SW 1271 (cell line): ENCODE measurements at places on chromosomes 6 and 20.

DNA sequence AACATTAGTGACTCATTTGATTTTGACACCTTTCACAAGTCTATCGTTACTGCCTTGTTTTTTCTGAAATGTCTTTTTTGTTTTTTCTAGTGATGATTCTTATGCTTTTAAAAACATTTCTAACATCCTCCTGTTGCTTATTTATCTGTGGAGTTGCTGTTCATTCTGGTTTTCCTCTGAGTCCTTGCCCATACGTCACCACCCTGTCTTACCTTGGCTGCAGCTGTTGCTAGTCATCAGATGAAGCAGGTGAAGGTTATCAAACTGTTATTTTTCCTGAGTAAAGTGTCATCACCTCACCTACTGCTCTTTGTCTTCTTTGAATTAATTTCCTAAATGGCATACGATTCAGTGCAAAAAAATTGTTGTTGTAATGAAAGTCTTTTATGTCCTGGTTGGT, 376.6 kb downstream of the GRIK2 start:
- DNase-seq: no peak

- no peak for DNase-seq
These were observed 27.3 kb downstream of the NQO2 start for GRCh38 chr6:3026791-3027626.

GRCh38 chr6:73803562-73804241, 107.7 kb downstream of the CD109 start:
- peak; percentile 15 for DNase-seq

DNA sequence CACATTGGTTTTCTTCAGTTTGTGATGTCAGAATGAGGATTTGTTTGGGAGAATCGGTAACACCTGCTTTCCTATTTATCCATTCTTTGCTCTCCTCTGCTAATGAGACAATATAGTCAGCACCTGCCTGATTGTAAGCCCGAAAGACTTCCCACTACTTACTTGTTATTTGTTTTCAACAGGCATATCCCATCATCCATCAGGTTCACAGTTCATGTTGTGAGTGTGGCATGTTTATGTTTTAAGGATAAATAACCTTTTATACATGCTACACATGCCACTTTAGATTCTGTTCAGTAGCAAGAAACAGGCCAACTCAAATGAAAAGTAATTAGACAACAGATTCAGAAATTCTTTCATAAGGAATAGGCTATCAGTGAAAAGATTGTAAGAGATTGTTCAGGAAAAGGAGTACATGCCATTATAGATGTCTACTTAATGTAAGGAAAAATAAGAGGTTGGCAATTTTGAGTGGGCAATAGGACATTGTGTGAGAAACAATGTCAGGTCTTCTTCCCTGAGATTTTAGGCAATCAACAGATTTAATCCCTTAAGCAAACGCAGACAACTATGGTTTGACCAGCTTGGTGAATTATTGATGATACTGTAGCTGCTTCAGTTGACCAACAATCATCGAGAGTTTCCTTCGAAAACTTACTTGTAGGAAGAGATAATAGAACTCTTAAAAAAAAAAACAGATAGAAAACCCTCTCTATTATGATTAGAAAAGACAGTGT, 7.9 kb upstream of the GPRC6A start:
- DNase-seq: no peak

DNA sequence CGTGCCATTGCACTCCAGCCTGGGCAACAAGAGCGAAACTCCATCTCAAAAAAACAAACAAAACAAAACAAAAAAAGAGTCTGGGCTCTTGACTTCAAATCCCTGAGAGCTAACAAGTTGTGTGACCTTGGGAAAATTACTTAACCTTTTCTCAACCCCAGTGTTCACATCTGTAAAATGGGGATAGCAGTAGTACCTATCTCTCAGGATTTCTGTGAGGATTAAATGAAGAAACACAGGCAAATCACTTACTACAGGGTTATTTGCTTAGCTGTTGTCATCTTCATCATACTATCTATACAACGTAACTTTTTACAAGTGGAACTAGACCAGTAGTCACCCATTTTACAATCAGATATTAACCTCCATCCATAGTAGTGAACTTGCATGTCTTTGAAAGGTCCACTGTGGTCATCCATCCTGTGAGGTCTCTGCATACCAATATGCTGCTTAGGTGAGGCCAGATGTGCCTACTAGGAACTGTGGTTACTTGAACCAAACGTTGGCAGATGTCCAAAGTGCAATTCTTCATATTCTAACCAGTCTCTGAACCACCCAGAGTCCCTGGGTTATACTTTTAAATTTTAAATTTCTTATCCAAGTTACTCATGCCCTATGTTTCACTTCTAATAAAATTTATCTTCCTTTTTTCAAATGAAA, 128.9 kb upstream of the BEND3 start:
- DNase-seq: no peak

- DNase-seq: no peak
These were observed 304.3 kb upstream of the SUPT3H start for GRCh38 chr6:45681860-45682511.

DNA sequence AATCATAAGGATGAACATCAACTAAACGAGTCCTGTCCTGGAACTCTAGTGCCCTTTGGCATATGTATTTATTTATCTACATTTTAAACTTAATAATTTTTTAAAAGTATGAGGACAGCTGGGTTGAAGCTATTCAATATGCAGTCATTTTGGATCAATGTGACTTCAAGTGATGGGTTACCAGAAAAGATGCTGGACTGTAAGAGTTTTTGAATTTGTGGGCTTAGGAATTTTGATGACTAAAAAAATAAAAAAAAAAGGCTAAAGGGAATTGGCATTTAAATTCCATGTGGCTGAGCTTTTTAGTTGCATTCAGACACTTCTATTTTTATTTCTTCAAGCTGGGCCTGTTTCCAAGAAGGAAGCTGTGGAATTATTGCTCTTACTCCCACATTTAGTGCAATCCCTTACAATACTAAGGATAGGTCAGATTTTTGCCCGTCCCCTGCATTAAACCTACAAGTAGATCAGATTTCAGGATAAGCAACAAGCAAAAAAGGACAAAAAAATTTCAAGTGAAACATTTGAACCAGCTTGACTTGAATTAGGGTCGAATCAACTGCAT, 704.2 kb upstream of the CITED2 start:
- DNase-seq: no peak

GRCh38 chr6:15369838-15370237, 124.0 kb downstream of the JARID2 start:
- no peak for DNase-seq

DNA sequence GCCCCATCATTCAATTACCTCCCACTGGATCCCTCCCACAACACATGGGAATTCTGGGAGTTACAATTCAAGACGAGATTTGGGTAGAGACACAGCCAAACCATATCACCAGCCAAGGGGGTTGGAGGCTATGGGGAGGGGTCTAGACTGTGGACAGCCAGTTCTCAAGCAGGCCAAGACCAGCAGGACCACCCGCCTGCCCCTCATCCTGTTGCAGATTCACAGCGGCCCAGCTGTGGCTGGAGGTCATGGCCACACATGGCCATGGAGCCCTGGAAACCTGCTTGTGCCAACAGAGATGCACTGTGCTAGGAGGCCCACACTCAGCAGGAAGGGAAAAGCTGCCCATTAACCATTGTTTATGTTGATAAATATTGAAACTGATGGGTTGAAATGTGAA, 240.5 kb downstream of the TTLL2 start:
- no peak for DNase-seq

GRCh38 chr6:128161839-128162238, 261.0 kb upstream of the THEMIS start:
- no peak for DNase-seq

- no peak for DNase-seq
These were observed 56.3 kb upstream of the TULP1 start for GRCh38 chr6:35569011-35569461.

GRCh38 chr6:147441751-147442150, 66.7 kb upstream of the SAMD5 start:
- no peak for DNase-seq

DNA sequence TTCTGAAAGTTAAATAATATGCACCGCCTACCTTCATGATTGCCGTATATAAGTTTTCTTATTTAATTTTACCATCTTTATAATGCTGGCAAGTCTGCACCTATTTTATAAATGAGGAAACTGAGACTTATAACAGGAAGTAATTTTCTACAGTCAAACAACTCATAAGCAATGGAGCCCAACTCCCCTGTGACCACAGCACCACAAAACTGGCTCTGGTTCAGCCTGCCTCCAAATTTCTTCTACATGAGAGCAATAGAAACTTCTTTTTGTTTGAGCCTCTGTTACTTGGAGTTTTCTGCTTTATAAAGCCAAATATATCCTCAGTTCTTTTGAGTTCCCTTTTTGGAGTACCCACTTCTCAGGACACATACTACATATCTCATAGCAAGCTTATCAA, 131.1 kb upstream of the HSF2 start:
- DNase-seq: no peak

GRCh38 chr20:23125159-23125558, 39.0 kb upstream of the CD93 start:
- no peak for DNase-seq
